Stimulated activated naive CD4-positive, alpha-beta T cell (primary cell): ENCODE measurements at places on chromosomes 3 and 15.

GRCh38 chr15:59952960-59953359 lies 51.2 kb upstream of the FOXB1 start:
- no peak for DNase-seq

GRCh38 chr3:53030619-53031449 lies 15.0 kb downstream of the SFMBT1 start:
- no peak for DNase-seq

GRCh38 chr3:16308727-16309126 lies 43.7 kb downstream of the OXNAD1 start:
- DNase-seq = no peak

DNA sequence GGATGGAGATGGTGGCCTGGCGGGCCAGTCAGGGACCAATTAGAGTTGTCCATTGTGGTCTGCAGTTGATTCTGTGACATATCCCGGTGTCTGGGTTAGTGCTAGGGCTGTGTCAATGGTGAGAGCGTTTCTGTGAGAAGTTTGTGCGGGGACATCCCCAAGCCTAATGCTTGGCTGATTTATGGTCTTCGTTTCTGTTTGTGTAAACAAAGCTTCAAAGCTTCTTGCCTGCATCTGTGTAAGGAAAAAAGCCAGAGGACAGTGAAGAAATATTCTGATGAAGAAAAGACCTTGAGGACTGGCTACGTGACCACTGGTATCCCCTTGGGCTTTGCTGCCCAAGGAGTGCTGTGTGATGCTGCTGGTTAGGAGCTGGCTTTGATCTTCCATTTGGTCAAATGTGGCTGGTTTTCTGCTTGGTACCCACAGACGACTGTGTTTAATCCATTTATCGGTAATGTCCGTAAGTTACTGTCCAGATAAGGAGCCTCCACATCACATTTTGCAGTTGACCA lies 74.6 kb upstream of the LRTM1 start:
- no peak for DNase-seq

DNA sequence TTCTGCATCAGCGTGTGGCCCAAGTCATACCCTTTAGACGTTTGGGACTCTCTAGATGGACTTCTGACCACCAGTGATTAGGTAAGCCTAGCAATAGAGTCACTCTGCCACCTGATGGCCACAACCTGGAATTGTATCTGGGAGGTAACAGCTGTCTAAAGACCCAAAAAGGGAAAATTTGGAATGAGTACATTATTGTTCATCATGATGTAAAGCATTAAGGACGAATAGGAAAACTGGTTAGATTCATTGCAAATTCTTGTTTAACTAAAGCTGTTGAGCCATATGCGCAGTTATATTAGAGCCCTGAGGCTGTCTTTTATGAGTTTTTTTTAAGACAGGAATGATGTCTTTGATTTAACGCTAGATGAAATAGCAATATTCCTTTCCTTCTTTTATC lies 63.6 kb downstream of the FAM81A start:
- DNase-seq = no peak

- DNase-seq = no peak
These were observed 82.5 kb downstream of the PPP2R3A start for GRCh38 chr3:136048068-136048467.

- no peak for DNase-seq
These were observed 10.1 kb downstream of the USP3 start for GRCh38 chr15:63514531-63514943.

DNA sequence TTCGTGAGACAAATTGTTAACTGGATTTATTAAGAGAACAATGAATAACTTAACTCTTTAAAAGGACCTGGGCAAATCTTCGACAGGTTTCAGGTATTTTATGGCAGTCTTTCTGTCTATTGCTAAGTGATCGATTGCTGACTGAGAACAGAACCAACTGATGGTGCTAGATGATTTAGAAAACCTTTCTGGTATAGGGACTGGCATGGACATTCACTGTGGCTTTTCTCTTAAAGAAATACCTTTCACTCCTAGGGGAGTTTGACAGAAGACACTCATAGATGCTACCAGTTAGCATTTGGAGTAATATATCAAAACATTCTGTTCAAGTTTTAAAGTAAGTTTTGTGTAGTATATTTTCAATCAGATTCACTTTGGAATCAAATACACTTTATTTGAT lies 654 bp downstream of the PPARG start:
- DNase-seq = no peak

GRCh38 chr3:152193673-152194267 lies 75.0 kb upstream of the MBNL1 start:
- peak; percentile 8 for DNase-seq

DNA sequence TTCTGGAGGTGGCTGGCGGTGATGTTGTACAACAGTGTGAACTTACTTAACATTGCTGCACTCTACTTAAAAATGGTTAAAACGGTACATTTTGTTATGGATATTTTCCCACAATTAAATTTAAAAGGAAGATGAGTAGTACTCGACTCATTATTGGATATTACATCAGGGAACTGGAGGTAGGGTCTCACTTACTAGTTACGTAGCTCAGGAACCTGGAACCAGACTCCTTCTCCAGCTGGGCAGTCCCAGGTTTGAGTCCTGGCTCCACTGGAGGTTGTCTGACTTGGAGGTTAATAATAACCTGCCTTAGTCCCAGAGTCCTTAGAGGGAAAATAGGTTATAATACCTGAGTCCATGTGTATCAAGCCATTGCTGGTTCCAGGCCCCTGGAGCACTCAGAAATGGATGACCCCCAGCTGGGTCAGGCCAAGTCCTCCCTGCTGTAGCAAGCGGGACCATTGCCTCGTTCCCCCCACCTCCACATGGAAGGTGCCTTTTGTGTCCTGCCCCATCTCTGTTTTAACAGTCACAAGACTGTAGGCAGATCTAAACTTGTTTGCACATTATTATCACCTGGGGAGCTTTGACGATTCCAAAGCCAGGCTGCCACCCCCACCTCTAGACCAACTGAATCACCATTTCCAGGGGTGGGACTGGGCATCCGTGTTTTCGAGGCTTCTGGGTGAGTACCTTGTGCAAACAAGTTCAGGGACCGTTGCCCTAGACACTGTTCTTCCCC lies 126.6 kb downstream of the IGF1R start:
- no peak for DNase-seq

GRCh38 chr3:155957412-155957880 lies 87.0 kb downstream of the GMPS start:
- no peak for DNase-seq

GRCh38 chr15:78950343-78950742 lies 5.5 kb upstream of the CTSH start:
- DNase-seq = no peak

DNA sequence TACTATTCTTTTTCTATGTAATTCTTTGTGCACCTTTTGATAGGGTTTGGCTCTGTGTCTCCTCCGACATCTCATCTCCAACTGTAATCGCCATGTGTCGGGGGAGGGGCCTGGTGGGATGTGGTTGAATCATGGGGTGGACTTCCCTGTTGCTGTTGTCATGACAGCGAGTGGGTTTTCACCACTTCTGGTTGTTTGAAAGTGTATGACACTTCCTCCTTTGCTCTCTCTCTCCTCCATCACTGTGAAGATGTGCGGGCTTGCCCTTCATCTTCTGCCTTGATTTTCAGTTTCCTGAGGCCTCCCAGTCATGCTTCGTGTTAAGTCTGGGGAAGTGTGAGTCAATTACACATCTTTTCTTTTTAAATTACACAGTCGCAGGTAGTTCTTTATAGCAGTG lies 225.8 kb upstream of the DPPA4 start:
- peak; percentile 9 for DNase-seq

DNA sequence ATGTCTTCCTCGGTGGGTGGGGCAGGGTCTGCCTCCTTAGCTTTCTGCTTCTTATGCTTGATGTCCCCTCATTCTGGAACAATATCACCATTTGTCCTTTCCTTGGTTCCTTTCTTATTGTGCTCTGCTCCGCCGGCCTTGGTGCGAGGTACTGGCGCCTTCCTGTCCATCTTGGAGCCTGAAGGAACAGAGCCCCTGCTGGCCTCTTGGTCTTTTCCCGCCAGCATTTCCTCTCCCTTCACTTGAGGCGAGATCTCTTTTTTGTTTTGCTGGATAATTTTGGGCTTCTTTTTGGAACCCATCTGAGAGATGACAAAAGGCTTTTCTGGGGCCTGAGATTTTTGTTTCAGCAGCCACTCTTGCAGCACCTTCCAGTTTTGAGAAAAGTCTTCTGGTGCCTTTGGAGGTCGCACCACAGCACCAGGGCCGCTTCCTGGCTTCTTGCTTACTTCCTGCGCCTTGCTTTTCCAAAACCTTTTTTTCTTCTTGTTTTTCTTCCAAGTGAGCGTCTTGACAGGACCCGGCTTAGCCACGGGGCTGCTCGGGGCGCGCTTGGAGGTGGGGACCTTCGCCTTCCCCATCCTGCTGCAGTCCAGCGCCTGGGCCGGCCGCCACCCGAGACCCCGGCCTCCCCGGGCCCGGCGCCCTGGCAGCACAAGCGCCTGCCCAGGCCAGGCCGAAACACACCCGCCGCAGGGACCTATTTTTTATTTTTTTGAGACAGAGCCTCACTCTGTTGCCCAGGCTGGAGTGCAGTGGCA lies 127.1 kb downstream of the KLF13 start:
- DNase-seq = no peak

GRCh38 chr15:70259028-70259424 lies 161.3 kb upstream of the TLE3 start:
- DNase-seq = peak; percentile 28

DNA sequence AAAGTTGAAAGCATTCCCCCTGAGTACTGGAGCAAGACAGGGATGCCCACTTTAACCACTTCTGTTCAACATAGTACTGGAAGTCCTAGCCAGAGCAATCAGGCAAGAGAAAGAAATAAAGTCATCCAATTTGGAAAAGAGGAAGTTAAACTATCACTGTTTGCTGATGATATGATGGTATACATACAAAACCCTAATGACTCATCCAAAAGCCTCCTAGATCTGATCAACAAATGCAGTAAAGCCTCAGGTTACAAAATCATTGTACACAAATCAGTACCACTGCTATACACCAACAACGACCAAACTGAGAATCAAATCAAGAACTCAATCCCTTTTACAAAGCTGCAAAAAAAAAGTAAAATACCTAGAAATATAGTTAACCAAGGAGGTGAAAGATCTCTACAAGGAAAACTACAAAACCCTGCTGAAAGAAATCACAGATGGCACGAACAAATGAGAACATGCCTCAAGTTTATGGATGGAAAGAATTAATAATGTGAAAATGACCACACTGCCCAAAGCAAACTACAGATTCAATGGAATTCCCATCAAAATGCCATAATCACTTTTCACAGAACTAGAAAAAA lies 40.3 kb downstream of the RPL39L start:
- no peak for DNase-seq

- no peak for DNase-seq
These were observed 6.1 kb downstream of the SEMA3G start for GRCh38 chr3:52438579-52439425.

DNA sequence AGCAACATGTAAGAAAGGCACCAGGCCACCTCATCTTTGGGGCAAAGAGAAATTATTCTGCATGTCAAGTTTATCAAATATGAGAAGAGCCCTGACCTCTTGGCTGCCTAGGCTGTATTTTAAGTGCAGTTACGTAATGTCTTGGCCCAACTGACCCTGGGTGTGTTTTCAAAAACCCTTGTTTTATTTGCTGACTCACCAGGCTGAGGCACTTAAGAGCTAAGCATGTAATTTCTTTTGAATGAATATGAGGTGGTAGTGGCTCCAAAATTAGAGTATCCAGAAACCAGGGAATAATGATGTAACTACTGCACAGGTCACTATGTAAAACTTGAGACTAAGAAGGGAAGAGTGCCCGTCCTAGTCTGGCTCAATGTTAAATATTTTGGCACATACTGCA lies 24.3 kb downstream of the PGPEP1L start:
- no peak for DNase-seq

DNA sequence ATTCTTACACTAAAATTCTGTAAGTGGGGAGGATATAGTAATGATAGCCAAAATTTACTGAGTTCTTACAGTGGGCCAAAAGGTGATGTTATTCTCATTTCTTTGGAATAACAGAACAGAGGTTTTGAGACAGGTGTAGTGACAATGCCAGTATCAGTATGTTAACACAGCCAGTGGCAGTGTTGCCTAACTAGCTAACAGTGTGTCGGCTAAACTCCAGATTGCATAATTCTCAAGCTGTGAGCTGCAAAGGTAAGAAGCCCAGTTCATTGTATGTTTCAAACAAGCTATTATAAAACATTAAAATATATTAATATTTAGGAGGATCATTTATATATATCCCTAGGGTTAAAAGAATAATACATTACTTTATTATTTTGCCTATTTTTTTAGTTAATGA lies 920 bp downstream of the SLC15A2 start:
- no peak for DNase-seq

DNA sequence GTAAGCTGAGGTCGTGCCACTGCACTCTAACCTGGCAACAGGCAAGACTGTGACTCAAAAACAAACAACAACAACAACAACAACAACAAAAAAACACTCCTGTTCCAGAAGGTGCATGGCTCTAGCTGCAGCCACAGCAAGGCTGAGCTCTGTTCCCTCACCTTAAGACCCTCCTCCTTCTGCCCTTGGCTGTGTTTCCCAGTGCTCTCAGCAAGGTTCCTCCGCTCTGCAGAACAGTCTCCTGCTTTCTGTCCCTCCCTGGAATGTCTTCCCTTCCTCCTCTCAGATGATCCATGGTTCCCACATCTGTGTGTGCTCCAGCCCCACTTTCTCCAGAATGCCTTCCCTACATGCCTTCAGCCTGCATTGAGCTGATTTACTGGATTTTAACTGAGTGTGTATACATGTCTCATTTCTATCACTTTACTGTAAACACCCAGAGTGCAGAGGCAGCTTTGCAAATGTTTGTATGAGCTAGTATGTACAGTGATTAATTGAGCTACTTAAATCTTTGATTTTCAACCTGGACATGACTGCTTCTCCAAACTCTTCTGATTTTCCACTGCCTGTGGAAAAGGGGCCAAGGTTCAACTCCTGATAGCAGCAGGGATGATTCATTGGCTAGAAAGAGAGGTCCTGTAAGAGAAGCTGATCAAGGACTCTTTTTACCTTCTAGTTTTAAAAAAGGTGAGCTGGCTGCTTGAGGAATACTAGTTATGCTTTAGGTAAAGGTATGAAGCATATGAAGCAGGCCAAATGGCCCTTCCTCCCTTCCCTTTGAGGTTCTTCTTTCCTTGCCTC lies 14.7 kb downstream of the ANKUB1 start:
- DNase-seq = no peak

DNA sequence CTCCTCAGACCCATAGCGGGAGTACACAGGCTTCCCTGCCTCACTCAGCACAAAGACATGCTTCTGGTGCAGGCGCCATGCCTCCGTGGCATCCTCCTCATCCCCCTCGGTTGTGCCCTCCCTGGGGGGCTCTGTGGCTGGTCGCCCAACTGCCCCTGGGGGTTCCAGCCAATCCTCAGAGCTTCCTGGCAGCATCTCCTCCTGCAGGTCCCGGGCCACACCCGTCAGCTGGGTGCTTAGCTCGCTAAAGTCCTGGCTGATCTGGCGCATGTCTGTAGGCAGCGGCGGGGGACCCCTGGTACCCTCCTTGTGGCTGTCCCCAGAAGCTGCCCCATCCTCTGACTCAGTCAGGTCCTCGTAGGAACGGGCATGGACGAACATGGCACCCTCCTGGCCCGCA lies 7.9 kb upstream of the MST1R start:
- DNase-seq = no peak

DNA sequence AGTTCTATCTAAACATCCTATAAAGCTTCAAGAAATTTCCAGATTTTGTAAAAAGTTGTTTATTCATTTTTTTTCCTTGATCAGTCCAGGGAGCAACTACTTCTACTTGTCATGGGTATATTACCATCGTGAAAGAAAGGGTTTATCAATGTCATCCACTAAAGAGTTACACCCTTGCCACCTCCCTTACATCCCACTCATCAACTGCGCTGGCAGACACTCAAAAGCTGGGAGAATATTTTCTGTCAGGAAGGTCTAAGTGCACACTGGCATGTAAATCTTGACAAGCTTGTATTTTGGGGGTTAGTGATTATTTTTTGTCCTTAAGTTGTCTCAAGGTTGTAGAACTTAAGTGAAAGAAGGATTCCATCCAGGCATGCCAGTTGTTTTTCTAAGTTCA lies 188.3 kb upstream of the ARL6 start:
- no peak for DNase-seq
